Vagina (tissue), 2 donors: ENCODE measurements at places on chromosomes 7 and 10.

- DNase-seq, result no peak
Measured at GRCh38 chr7:1421020-1421790, 38.1 kb downstream of the MICALL2 start.

GRCh38 chr7:79401254-79401653 lies 52.2 kb downstream of the MAGI2 start:
- no peak for DNase-seq

GRCh38 chr7:47672271-47672791 lies 90.4 kb upstream of the TNS3 start:
- DNase-seq, result no peak

- no peak for DNase-seq
Measured at GRCh38 chr10:87928996-87929395, 65.6 kb downstream of the PTEN start.
